ENCODE measurements at places on chromosomes 7 and 10. TPM values are rescaled to one million over a fixed set of nuclear protein-coding genes. Genes with fewer than 3 reads are reported as not detected.

The TCAF2 gene
- total RNA-seq, result 16.5 TPM

The PIP gene
- not detected for total RNA-seq

The SAMD9 gene
- 20.5 TPM for total RNA-seq

The NEURL1 gene
- total RNA-seq, result 0.10 TPM
